ENCODE measurements at places on chromosomes 5 and 9.

DNA sequence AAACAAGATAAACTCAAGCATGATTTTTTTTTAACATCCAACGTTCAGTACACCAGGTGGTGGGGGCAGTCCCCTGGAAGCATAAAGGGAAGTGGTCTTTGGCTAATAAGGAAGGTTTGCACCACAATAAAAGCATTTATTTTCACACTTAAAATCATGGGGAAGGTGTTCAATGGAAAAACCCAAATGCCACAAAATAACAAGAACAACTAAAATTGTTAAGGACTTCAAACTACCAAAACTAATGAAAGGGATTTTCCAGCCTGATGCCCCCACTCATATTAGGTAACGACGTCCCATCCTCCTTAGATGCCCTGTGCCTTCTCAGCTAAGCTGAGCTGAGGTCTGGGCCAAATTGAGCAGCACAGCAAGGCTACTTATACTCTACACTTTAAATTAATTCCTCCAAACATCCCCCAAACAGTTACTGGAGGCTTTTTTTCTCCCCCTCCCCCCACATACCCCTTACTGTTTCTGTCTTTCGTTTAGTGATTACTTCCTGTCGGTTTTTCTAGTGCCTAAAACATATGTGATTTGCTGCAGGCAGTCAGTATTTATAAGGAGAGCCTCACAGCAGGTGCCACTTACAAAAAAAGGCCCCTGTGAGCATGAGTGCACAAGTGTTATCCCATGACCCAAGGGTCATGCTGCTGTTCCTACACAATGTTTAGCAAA is 259.7 kb upstream of the ZNF608 start:
- no peak overlapping the region for H3K27ac ChIP-seq
- no peak for DNase-seq
- no peaks in the 10 kb centered on the region for H3K4me1 ChIP-seq
- no peaks in the 10 kb centered on the region for H3K36me3 ChIP-seq

GRCh38 chr5:34043099-34043876 is at the start of gene C1QTNF3:
C1QTNF3 (minus strand) TSS chr5:34043213; CDS start chr5:34043125, 88 bp downstream.
- no peak within 1 kb of the TSS for H3K4me3 ChIP-seq
- H3K4me1 ChIP-seq, result no peaks in the 10 kb centered on the region
- no peaks in the 10 kb centered on the region for H3K27me3 ChIP-seq

GRCh38 chr5:129465776-129466344 is 5.8 kb downstream of the ADAMTS19 start:
- H3K36me3 ChIP-seq, result no peaks in the 10 kb centered on the region
- H3K4me1 ChIP-seq, result no peaks in the 10 kb centered on the region
- H3K27ac ChIP-seq, result no peak overlapping the region
- no peak for DNase-seq
- H3K27me3 ChIP-seq, result no peaks in the 10 kb centered on the region

DNA sequence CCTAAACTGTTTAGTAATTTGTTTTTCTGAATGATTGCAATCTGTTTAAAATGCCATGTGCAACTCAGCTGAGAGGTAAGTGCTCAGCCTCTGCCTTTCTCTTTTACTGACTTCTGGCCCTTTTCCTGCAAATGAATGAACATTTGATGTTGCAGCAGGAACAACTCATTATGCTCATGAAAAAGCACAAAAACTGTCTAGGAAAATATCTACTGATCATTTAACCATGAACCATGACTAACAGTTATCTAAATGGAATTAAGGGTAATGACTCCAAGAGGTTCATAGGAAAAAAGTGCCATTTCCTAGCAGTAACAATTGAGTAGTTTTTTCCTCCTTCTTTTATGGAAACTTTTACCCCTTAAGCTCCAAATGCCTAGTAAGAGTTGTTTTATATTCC is 70.6 kb upstream of the ANKH start:
- H3K4me1 ChIP-seq, result no peaks in the 10 kb centered on the region
- H3K4me3 ChIP-seq, result no peak overlapping the region
- no peaks in the 10 kb centered on the region for H3K36me3 ChIP-seq

DNA sequence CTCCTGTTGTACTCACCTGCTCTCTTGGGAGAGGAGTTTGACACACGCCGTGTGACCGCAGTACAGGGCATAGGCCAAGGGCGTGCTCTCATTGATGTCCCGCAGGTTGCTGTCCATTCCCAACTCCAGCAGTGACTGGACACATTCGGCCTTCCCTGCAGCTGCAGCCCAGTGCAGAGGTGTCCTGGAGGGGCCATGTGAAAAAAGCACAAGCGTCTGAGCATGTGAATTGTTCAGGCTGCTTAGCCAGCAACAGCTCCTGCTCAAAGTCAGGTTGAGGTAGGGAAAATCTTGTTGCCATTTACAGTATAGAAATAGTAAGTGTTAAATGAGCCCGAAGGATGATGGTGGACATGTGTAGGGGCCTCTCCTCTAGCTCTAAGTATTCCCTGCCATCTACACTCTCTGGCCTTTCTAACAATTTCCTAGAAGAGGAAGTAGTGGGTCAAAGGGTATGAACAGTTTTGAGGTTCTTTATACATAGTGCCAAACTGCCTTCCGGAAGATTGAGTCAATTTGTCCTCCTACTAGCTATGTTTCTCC is 116.5 kb downstream of the ANKRD55 start:
- H3K4me3 ChIP-seq, result no peak overlapping the region
- no peaks in the 10 kb centered on the region for H3K36me3 ChIP-seq
- no peak overlapping the region for H3K27ac ChIP-seq
- no peaks in the 10 kb centered on the region for H3K27me3 ChIP-seq

- H3K27ac ChIP-seq, result no peak overlapping the region
- H3K27me3 ChIP-seq, result no peaks in the 10 kb centered on the region
- no peak for DNase-seq
- H3K4me1 ChIP-seq, result no peaks in the 10 kb centered on the region
- H3K4me3 ChIP-seq, result no peak overlapping the region
- no peaks in the 10 kb centered on the region for H3K36me3 ChIP-seq
These were observed 48.3 kb upstream of the RNF130 start for GRCh38 chr5:180119903-180120236.

DNA sequence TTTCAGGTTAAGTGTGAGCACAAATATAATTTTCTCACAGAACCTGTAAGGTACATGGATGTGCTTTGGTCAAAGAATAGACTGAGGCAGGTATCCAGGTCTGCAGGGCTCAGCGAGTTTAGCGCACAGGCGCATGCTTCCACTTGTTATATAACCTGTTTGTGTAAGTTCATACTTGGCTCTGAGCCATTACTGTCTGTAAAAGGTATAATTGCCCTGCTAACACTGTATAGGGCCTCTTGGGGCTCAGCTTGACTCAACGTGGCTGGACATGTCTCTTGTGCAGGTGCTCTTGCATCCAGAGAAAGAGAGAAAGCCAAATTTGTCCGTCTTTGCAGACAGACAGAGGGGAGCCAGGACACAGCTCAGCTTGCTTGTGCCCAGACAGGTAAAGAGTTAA is 759.6 kb downstream of the MTRR start:
- no peaks in the 10 kb centered on the region for H3K4me1 ChIP-seq
- no peaks in the 10 kb centered on the region for H3K27me3 ChIP-seq
- no peak overlapping the region for H3K4me3 ChIP-seq
- H3K36me3 ChIP-seq, result no peaks in the 10 kb centered on the region
- DNase-seq, result no peak
- no peak overlapping the region for H3K27ac ChIP-seq

GRCh38 chr5:79183617-79184016 is 52.3 kb upstream of the JMY start:
- no peak overlapping the region for H3K27ac ChIP-seq
- H3K27me3 ChIP-seq, result no peaks in the 10 kb centered on the region
- H3K36me3 ChIP-seq, result no peaks in the 10 kb centered on the region
- no peak overlapping the region for H3K4me3 ChIP-seq
- no peaks in the 10 kb centered on the region for H3K4me1 ChIP-seq

DNA sequence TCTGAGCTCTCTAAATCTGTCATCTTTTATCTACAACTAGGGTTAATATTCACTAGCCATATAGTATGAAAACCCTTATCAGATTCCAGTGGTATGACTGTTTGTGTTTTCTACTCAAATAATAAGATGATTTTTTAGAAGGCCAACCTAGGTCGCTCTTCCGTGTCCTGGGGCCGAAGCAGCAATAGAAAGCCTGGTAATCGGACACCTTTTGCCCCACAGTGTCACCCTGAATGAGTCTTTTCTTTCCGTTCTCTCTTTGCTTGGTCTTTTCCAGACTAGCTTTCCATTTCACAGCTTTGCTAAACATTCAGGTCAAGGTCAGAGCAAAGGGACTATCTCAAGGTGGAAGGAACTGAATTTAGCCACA is 243.3 kb upstream of the ANKRD55 start:
- peaks cover 47% of the 10 kb centered on the region for H3K4me1 ChIP-seq
- no peak overlapping the region for H3K4me3 ChIP-seq
- no peaks in the 10 kb centered on the region for H3K36me3 ChIP-seq
- no peak for DNase-seq
- no peaks in the 10 kb centered on the region for H3K27me3 ChIP-seq
- no peak overlapping the region for H3K27ac ChIP-seq

- peaks cover 8% of the 10 kb centered on the region for H3K4me1 ChIP-seq
- H3K27ac ChIP-seq, result no peak overlapping the region
These were observed 5.6 kb downstream of the MYO10 start for GRCh38 chr5:16930496-16930895.

DNA sequence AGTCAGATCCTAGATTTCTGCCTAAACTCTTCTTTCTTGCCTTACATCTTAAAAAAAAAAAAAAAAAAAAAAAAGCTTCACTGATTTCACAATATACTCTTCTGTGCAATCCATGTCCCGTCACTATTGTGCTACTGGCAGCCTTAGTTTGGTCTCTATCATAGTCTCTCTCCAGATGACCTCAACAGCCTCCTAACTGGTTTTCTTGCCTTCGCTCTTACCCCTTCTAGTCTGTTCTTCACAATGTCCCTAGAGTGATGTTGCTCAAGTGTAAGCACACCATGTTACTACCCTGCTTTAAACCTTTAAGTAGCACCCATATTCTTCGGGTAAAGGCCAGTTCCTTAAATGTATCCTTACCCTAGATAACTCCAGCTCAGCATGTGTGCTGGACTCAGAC is 25.8 kb downstream of the CD180 start:
- H3K27me3 ChIP-seq, result no peaks in the 10 kb centered on the region
- no peak overlapping the region for H3K27ac ChIP-seq
- H3K4me1 ChIP-seq, result peaks cover 15% of the 10 kb centered on the region
- DNase-seq, result no peak
- no peak overlapping the region for H3K4me3 ChIP-seq

GRCh38 chr5:90227683-90228082 is 181.9 kb downstream of the CETN3 start:
- H3K27ac ChIP-seq, result no peak overlapping the region
- no peaks in the 10 kb centered on the region for H3K4me1 ChIP-seq
- H3K36me3 ChIP-seq, result no peaks in the 10 kb centered on the region

DNA sequence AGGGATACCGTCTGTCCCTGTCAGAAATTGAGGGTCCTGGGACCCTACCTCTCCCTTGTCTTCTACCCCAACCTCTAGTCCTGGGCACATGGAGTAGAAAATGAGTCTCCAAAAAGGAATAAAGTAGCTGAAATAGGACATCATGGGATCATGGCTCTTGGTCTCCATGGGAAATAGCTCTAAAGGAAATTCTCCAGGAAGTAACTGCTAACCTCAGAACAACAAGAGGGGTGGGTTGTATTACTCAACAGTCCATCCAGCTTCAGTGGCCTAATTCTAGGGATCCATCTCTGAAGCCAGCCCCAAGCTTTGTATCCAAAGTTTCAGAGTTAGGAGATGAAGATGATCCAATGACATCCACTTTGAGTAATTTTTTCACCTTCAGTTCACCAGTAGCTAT is 11.0 kb upstream of the RUSC2 start:
- H3K27ac ChIP-seq, result no peak overlapping the region
- no peak for DNase-seq
- H3K4me1 ChIP-seq, result no peaks in the 10 kb centered on the region

DNA sequence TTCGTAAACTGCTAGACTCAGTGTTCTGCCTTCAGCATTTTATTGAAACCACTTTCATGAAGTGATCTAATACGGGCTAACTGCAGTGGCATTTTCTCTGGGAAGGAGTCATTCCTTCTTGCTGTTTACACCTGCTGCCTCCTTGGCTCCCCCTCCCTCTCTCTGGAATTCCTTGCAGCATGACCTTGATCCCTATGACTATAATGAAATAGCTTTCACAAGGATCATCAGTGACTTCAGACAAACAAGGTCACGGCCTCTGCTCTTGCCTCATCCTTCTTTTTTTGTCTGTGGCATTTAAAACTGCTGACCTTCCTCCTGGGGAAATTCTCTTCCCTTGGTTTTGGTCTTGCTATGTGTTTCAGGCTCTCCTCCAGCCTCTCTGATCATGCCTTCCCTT is 90.2 kb downstream of the ZNF462 start:
- no peak for DNase-seq
- H3K36me3 ChIP-seq, result no peaks in the 10 kb centered on the region
- no peak overlapping the region for H3K4me3 ChIP-seq
- H3K27me3 ChIP-seq, result no peaks in the 10 kb centered on the region
- H3K4me1 ChIP-seq, result no peaks in the 10 kb centered on the region

DNA sequence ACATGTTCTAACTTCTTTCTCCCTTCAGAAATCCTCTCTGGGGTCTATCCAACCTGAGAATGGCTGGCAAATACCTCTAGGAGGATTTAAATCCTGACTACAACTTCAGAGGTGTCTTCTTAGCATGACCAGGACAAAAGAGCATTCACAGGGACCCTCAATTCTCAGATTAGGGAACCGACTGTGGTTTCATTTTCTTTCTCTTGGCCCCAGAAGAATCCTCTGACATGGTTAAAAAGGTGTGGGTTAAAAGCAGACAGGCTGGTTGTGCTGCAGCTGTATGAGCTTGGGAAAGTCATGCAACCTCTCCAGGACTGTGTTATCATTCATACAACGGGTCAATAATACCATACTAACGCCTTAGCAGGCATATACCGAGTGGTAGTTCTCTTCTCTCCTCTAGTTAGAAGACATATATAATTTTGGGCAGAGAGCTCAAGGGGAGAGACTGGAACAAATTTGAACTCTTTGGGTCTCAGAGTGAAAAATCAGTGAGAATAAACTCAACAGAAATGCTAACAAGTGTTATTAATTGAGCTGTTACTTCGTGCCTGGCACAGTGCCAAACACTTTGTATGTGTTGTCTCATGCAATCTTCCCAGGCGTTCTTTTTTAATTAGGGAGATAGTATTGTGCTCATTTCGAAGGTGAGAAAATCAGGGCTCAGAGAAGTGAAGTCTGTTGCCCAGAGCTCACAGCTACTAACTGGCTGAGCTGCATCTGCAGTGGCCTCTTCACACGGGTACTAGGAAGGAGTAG is 35.2 kb downstream of the INSYN2B start:
- H3K4me1 ChIP-seq, result no peaks in the 10 kb centered on the region
- no peaks in the 10 kb centered on the region for H3K27me3 ChIP-seq
- no peak overlapping the region for H3K4me3 ChIP-seq
- peaks cover 2% of the 10 kb centered on the region for H3K36me3 ChIP-seq

DNA sequence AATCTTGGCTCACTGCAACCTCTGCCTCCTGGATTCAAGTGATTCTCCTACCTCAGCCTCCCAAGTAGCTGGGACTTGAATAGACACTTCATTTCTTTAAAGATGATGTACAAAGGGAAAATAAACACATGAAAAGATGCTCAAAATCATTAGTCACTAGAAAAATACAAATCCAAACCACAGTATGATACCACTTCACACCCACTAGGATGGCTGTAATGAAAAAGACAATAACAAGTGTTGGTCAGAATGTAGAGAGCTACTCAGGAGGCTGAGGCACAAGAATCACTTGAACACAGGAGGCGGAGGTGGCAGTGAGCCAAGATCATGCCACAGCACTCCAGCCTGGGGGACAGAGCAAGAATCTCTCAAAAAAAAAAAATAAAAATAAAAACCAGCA is 13.0 kb downstream of the F2RL2 start:
- H3K4me3 ChIP-seq, result no peak overlapping the region
- peaks cover 58% of the 10 kb centered on the region for H3K36me3 ChIP-seq
- H3K4me1 ChIP-seq, result no peaks in the 10 kb centered on the region
- H3K27me3 ChIP-seq, result no peaks in the 10 kb centered on the region

GRCh38 chr9:79572608-79573411 is 1.0 kb downstream of the TLE4 start:
- H3K4me1 ChIP-seq, result peaks cover 13% of the 10 kb centered on the region
- no peaks in the 10 kb centered on the region for H3K36me3 ChIP-seq
- H3K4me3 ChIP-seq, result peak overlapping the region; percentile 86
- H3K27me3 ChIP-seq, result peaks cover 3% of the 10 kb centered on the region
- peak; percentile 58 for DNase-seq
- peak overlapping the region; percentile 81 for H3K27ac ChIP-seq

All from effector memory CD4-positive, alpha-beta T cell (primary cell).